GM12878 (cell line): ENCODE measurements at places on chromosomes 1 and 21.

GRCh38 chr1:2506007-2506860 lies 20.2 kb downstream of the PANK4 start:
- no peak for DNase-seq

DNA sequence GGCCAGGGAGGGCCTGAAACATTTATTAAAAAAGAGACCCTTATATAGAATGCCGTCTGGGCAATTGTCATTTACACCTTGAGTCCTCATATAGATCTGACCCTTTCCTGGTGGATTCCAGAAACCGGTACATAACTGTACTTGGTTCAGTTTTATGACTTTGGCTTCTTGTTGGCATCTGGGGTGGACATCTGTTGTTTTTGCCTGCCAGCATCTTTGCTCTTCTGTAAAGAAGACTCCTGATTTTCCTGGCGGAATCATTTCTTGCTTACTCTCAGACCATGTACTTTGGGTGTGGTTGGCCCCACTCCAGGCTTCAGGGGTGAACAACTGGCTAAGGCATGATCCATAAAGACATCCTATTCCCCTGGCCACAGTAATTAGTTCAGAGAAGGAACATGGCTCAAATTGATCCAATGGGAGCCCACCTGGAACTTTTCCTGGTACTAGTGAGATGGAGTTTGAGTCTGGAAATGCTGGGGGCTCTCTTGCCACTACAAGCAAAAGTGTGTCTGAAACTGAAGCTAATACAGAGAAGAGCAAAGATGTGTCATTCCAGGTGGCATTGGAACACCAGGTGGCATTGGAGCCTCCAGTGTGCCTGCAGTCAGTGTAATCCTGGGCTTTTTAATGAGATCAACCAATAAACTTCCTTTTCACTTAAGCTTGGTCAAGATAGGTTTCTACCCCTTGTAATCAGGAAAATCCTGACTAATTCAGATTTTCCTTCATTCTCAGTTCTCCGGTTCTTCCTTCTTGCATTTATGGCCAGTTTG lies 332.5 kb upstream of the CAMK1G start:
- no peak for DNase-seq

- DNase-seq, result no peak
Measured at GRCh38 chr1:98005326-98006010, 84.6 kb upstream of the DPYD start.

GRCh38 chr1:45554198-45554597 lies 3.6 kb downstream of the AKR1A1 start:
- no peak for DNase-seq

DNA sequence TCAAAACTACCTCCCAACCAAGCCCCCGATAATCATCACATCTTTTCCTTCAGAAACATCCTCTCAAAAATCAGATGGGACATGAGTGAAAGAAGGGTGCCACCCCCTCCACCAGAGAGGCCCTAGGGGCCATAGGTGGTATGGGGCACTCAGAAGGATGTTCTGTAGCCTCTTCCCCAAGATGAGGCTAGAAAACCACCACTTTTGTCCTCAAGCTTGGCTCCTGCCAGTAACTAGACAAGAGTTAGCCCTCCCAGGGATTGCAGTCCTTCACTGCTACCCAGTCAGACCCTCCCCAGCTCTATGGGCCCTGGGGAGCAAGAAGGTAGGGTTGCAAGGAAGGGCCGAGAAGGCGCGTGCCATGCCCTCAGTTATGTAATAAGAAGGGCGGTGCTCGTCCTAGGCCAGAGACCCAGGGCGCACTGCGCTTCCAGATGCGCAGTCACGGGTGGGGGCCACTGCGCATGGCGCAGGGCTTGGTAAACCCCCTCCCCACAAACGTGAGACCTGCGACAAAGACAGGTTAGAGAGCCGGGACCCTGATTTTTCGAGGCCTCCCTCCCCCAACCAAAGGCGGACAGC lies 69.7 kb downstream of the CD46 start:
- DNase-seq, result no peak

DNA sequence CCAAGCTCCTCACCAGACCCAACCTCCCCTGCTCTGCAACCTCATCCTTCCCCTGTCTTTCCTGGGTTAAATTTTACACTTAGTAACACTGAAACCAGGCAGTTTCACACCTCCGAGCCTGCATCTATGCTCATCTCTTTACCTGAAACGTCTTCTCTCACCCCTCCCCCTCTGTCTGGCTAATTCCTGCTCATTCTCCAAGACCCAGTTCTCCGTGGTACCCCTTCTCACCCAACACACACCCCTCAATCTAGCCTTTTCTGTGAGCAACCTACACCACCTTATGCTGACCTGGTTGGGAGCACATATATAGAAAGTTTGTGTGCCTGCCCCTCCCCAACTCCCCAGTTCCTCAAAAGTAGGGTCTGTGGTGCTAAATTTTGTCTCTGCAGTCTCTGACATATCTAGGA lies 3.7 kb upstream of the KIAA1614 start:
- peak; percentile 42 for DNase-seq

GRCh38 chr1:67560580-67561255 lies 124.3 kb upstream of the GADD45A start:
- DNase-seq, result no peak

DNA sequence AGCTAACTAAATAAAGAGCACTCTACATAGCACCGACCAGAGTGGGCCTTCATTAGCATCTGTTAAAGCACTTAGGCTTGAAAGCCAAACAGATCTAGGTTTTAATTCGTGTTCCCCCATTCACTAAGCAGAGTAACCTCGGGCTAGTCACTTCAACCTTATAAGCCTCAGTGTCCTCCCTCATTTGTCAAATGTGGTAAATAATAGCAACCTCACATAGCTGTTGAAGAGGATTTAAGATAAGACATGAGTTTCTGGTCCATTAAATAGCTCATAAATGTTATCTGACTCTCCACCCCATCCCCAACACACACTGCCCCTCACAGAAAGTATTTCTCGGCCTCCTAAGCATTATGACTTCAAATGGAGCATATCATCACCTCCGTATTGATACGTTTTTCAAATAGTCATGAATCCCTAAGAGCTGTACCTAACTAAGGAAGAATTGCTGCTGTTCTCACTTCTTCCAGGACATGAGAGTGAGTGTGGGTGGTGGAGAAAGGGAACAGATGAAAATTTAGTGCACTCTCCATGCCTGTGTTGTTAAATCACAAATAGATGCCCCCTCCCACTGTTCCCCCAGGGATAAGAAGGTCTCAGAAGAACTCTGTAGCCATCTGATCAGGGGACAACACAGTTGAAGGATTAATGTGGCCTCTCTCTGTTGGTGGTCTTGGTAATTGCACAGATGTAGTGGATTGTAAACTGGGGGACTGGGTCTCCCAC lies 47.6 kb downstream of the PLPP3 start:
- no peak for DNase-seq

DNA sequence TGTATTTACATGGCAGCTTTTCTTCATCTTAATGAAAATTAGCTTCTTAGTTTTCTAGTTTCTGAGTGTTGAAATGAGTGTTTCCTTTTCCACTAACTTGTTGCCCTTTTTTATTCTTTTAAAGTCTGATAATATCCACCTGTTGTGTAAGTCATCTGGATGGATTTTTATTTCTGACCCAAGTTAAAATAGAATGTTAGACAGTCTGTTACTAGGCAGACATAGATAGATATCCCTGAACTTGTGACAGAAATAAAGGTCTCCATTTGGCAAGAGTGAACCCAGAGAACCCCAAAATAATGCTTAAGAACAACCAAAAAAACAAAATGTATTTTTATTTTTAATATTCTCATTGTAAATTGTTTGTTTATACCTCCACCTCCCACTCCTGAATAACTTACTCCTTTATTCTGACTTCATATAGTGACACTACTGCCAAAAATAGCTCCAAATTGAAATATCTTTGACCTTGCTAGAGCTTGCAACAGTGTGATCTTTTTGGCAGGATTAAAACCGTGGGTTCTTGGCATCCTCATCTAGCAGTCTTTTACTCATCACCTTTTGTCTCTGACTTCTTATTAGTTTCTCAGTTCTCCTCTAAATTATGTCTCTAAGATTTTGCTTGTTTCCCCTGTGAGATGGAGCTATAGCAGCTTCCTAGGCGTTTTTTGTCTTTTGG lies 26.9 kb upstream of the SH3D21 start:
- no peak for DNase-seq

DNA sequence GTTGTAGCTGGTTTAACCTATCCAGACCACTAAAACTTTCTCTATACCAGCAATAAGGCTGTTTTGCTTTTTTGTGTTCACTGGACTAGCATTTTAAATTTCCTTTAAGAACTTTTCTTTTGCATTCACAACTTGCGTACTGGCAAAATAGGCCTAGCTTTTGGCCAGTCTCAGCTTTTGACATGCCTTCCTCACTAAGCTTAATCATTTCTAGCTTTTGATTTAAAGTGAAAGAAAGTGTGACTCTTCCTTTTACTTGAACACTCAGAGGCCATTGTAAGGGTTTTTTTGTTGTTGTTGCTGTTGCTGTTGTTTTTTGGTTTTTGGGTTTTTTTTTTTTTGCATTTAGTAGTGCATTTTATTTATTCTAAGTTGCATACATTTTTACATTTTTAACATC lies 15.2 kb downstream of the RPAP2 start:
- DNase-seq, result no peak

- DNase-seq, result no peak
Measured at GRCh38 chr1:71788113-71788512, 494.2 kb downstream of the NEGR1 start.

GRCh38 chr1:111484391-111485026 lies 10.7 kb downstream of the C1orf162 start:
- no peak for DNase-seq

GRCh38 chr1:225485226-225485625 lies 57.4 kb upstream of the LBR start:
- DNase-seq, result no peak

- no peak for DNase-seq
Measured at GRCh38 chr1:119987112-119987511, 82.3 kb downstream of the NOTCH2 start.

GRCh38 chr1:91980663-91981062 lies 31.5 kb downstream of the BRDT start:
- DNase-seq, result no peak

- no peak for DNase-seq
Measured at GRCh38 chr1:41319807-41320711, 41.2 kb upstream of the FOXO6 start.

- no peak for DNase-seq
Measured at GRCh38 chr1:161725908-161726472, 4.6 kb downstream of the FCRLB start.

DNA sequence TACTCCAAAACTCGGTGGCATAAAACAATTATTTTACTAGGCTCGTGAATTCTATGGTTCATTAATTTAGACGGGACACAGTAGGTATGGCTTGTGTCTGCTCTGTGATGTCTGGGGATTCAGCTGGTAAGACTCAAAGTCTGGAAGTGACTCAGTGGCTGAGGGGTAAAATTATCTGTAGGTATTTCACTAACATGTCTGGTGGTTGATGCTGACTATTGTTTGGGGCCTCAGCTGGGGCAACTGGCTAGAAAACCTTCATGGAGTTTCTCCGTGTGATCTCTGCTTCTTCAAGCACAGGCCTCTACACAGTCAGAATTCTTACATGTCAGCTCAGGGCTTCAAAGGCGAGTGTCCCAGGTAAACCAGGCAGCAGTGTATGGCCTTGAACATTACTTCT lies 41.2 kb upstream of the KLF17 start:
- no peak for DNase-seq

DNA sequence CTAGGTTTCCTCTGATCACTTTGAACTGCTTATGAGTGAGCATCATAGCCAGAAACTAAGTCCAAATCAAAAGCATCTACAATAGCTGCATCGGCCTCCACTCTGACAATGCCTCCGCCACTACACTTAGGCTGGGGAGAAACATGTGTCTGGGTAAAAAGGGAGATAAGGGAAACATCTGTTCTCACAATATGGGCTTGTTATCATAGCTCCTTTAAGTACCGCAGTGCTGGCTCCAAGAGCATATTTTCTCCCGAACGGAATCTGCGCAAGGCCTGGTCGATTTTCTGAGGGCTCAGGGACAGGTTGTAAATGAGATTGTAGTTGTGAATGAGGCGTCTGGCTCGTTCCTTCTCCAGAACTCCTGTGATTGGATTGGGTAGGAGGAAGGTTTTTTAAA lies 63.9 kb upstream of the CYP2J2 start:
- no peak for DNase-seq

DNA sequence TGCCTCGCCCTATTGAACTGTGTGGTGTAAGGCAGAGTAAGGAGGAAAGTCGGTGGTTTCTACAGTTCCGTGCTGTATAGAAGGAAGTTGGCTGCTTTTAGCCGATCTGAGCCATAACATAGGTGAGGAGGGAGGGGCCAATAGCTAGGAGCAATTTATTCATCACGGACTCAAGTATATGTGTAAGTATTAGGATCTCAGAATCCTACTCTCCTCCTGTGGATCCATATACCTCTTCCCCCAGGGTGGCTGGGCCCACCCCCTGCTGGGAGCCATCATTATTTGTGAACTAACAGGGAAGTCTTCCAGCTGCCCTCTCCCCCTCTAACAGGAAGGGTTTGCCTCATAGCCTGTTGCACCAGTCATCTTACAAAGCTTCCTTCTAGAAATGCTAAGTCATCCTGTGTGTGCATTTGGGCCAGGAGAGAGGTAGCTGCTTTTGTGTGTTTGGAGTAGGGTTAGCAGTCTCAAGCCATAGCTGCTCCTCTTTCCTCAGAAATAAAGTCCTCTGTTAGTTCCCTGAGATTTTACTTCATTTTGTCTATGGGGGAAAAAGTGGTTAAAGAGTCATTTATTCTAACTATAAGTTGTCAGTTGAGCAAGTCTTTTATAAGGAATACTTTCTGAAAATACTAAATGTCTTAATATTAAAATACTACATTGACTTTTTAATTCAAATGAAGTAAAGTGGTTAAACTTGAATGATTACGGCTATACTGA lies 14.9 kb upstream of the CENPS start:
- no peak for DNase-seq

- DNase-seq, result no peak
Measured at GRCh38 chr1:213418268-213419071, 367.4 kb downstream of the RPS6KC1 start.

GRCh38 chr1:231630558-231631205 lies 4.1 kb downstream of the DISC1 start:
- no peak for DNase-seq

- no peak for DNase-seq
Measured at GRCh38 chr1:227791425-227792143, 23.9 kb upstream of the PRSS38 start.

DNA sequence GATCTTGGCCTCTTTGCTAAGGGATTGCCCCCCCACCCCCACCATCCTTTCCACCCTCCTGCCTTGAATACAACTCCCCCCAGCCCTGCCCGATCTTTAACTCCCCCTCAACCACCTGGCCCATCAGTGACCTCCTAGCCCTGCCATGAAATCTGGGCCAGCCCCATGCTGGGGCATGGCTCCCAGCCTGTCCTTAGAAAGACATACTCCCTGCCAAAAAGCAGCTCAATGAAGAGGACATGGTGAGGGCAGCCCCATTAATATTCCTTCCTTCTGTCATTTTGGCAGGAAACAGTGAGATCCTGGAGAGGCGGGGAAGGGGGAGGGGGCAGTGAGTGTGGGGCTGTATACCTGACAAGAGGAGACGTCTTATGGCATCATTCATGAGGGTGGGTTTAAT lies 66.8 kb upstream of the DISP3 start:
- no peak for DNase-seq

- no peak for DNase-seq
Measured at GRCh38 chr1:97332716-97333115, 588.1 kb downstream of the DPYD start.

GRCh38 chr1:7335224-7335879 lies 435.7 kb upstream of the VAMP3 start:
- no peak for DNase-seq

GRCh38 chr1:29830916-29831315 lies 594.6 kb downstream of the PTPRU start:
- no peak for DNase-seq

GRCh38 chr1:81114191-81114590 lies 686.5 kb upstream of the ADGRL2 start:
- DNase-seq, result no peak

GRCh38 chr1:32696041-32696440 lies 6.5 kb downstream of the SYNC start:
- DNase-seq, result no peak
